Kidney capillary endothelial cell (primary cell): ENCODE measurements at places on chromosomes 3 and 15.

GRCh38 chr3:183375787-183376186, 52.6 kb downstream of the MCF2L2 start:
- no peak for DNase-seq

DNA sequence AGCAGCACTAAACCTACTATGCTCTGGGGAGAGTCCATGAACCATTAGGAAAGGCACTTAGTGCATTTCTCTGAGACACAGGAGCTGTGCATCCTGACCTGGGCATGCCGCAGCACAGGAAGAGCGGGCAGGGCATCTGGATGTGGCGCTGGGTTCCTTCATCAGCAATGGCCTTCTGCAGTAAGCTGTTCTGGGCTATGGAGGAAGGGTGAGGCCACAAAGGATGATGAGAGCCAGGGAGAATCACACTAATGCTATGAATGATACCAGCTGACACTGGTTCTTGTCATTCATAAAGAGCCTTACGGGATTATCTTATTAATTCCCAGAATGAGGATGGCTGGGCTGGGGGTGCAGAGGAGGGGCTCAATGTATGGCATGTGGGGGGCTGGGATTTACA, 12.7 kb upstream of the SCN10A start:
- DNase-seq = no peak

GRCh38 chr3:123907720-123908119, 23.6 kb upstream of the MYLK start:
- no peak for DNase-seq

- no peak for DNase-seq
These were observed 113.7 kb upstream of the RPL32 start for GRCh38 chr3:12954891-12955650.

DNA sequence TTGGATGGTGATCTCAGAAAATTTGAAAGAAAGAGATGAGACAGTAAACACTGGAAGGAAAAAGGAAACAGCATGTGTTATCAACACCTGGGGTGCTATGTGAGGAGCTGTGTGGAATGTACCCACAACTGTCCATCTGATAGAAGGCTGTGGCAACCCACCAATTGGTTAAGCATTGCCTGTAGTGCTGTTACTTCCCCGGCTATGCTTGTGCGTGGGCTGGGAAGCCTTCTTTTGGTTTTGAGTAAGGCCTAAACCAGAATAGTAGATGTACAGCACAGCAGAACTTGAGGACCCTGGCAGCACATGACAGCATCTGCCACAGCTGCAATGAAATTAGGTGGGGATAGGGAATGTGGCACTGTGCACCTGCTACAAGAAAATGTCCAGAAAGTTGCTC, 184.5 kb downstream of the FHIT start:
- DNase-seq = no peak

DNA sequence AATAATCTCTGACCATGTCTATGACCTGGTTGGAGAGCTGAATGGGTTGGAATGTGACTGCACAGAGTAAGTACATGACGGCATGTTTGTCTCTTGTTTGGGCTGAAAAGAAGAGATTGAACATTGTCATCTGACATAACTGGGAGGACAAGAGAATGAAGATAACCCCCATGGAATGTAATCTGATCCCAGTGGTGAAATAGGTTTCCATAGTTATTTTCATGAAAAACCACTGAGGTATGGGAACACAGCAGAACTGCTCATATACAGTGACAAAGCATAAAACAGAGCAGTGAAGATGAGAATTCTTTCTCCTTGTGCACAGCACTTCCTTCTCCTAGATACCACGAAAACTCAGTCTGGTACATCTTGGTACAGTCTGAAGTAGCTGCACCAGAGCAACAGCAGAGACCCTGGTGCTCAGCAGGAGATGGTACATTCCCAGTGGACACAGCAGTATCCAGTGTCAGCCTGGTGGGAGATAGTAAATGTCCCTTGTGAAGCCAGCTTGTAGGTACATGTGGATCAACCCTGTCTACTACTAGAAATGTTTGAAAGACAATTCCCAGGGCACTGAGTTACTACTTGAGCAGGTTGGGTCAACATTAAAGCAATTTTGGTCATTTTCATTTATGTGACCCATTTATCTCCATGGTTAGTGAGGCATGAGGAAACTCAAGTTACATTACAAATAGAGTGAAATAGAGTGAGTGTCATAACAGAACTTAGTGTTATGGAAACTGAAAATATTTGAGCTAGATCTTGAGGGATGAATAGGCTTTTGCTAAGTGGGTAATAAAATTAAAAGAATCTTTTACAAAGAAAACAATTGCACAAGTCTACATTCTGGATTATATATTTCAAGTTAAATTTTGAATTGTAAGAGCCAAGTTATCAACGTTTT, 178.3 kb downstream of the SUCNR1 start:
- no peak for DNase-seq

GRCh38 chr3:191141728-191142127, 57.3 kb upstream of the OSTN start:
- DNase-seq = peak; percentile 94

DNA sequence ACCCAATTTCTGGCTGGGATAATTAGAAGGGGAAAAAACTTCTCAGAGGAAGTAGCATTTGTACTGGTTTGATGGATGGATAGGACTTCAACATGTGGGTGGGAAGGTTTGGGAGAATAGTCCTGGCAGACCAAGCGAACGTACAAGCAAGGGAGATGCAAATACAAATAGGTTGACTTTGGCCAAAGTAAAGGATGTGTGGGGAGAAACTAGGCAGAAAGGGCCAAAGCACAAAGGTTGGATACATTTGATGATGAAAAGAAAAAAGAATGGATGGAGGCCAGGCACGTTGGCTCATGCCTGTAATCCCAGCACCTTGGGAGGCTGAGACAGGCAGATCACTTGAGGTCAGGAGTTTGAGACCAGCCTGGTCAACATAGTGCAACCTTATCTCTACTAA, 63.4 kb downstream of the ERC2 start:
- no peak for DNase-seq

- no peak for DNase-seq
These were observed 5.3 kb downstream of the KLF15 start for GRCh38 chr3:126351771-126352475.

DNA sequence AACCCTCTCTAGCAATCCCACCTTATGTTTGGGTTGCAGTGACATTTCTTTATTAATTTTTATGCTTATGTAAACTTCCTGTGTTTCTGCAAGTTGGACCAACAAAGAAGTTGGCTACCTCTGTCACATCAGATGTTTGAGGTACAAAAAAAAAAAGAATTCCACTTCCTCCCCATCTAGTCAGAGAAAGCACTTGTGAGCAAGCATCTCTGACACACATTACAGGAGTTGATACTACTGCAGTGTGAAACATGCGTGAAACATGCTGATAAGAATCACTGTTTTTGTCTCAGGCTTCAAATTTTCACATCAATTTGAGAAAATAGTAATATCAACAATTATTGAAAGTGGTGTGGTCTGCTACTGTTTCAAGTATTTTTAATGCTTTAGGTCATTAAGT, 1.3 kb downstream of the SCAANT1 start:
- peak; percentile 34 for DNase-seq

- no peak for DNase-seq
These were observed 1044.1 kb upstream of the NR2F2 start for GRCh38 chr15:95286352-95286880.

DNA sequence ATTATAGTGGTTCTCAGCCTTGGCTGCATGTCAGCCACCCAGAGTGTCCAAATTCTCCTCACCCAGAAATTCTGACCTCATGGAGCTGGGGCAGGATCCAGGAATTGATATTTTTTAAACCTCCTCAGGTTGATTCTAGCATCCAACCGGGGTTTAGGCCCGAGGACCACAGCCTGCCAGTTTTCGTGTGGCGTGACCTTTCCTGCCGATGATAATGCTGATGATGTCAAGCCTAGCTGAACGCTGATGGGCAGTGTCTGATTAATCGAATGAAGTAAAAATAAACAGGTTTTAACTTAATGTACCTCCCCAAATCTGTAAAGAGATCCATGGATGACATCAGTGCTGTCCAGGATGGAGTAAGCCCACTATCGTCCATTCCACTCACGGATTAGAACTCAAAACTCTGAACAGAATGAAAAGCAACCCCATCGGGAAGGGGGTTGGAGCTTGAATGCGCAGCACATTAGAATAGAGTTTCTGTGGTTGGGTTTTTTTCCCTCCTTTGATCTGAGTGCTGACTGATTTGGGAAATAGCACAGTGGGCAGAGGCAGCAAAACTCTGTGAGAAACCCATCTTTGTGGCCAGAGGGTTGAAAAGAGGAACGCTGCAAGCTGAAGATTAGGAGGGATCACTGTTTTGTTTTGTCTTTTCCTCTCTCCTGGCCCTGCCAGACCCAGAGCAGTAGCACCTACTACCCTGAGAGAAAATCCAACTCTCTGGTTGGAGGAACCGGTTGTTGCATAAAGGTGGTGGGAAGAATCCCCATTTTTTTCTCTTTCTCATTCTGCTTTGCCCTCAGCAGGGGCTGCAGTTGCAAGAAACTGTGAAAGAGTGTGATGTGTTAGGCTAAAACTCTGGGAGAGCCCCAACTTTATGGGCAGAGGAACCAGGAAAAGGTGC, 153.9 kb downstream of the APBA2 start:
- DNase-seq = no peak

- DNase-seq = no peak
These were observed 50.9 kb upstream of the CHRNB4 start for GRCh38 chr15:78691851-78692421.

- DNase-seq = no peak
These were observed 12.9 kb downstream of the SEC11A start for GRCh38 chr15:84702961-84703482.

DNA sequence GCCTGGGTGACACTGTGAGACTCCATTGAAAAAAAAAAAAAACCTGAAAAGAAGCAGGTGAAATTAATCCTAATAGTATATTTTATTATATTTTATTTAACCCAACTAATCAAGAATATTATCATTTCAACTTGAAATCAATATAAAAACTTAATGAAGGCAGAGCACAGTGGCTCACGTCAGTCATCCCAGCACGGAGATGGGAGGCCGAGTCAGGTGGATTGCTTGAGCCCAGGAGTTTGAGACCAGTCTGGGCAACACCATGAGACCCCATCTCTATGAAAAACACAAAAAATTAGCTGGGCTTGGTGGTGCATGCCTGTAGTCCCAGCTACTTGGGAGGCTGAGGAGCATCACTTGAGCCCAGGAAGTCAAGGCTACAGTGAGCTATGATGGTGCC, 33.3 kb upstream of the SLC41A3 start:
- no peak for DNase-seq

DNA sequence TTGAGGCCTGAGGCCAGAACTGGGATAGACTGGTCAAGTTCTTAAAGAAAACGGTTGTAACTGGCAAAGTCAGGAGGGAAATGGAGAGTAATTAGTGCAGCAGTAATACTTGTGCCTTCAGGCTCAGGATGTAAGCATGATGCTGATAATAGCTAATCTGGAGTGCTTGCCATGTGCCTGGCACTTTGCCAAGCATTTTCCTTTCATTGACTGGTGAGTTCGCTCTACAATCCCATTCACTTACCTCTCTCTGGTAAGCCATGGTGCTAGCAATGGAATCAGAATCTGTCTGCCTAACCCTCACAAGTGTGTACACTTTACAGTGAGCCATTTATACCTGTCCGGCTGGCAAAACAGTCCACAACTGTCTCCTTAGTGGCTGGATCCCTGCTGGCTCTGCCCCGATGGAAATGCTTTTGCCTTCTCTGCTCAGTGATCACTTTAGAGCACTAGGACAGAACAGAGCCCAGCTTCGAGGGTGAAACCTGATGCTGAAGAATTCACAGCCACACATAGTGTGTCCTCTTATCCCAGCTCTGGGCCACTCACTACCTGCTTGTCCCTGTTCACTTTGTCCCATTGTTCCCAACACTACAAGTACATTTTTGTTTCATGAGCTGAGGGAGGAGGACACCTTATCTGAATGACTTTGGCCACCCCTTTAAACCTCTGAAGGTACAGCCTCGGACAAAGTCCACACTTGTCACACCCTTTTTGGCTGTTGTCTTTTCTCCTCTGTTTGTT, 10.3 kb downstream of the CHP1 start:
- DNase-seq = no peak

- DNase-seq = no peak
These were observed 36.6 kb upstream of the MAGEF1 start for GRCh38 chr3:184748219-184749135.
